ENCODE measurements at places on chromosomes 2 and 18. TPM values are rescaled to one million over a fixed set of nuclear protein-coding genes. Genes with fewer than 3 reads are reported as not detected.

The CHRNG gene
- total RNA-seq = not detected

The MEX3C gene
- 72.2 TPM for total RNA-seq

The STK39 gene
- total RNA-seq = 26.6 TPM

The RBM43 gene
- total RNA-seq = 4.8 TPM

GRCh38 chr18:78721981-78722380 lies 257.6 kb upstream of the SALL3 start:
- no peaks in the 10 kb centered on the region for H3K36me3 ChIP-seq
- no peaks in the 10 kb centered on the region for H3K4me1 ChIP-seq
- DNase-seq = no peak
- H3K27ac ChIP-seq = no peak overlapping the region

- H3K27me3 ChIP-seq = no peaks in the 10 kb centered on the region
- no peaks in the 10 kb centered on the region for H3K36me3 ChIP-seq
- H3K4me3 ChIP-seq = no peak overlapping the region
- peaks cover 6% of the 10 kb centered on the region for H3K4me1 ChIP-seq
- no peak overlapping the region for H3K27ac ChIP-seq
Observed at GRCh38 chr2:10901160-10901939, 10.4 kb upstream of the KCNF1 start.

DNA sequence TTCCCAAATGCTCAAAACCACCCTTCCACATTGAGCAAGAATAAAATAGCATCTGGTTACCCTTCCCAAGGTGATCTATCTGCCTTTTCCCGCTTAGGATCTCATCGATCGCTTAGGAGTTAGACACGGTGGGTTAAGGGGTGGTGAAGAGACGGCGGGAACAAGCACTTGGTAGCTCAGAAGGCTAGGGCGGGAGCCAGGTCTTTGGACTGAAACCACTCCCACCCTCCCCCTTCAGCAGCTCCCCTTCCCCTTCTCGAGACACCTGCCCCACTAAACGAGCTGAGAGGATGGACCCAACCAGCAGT lies 513 bp downstream of the THOC1 start:
- H3K36me3 ChIP-seq = peaks cover 15% of the 10 kb centered on the region
- DNase-seq = peak; percentile 3
- no peaks in the 10 kb centered on the region for H3K27me3 ChIP-seq
- peak overlapping the region; percentile 89 for H3K4me3 ChIP-seq
- H3K27ac ChIP-seq = peak overlapping the region; percentile 95

DNA sequence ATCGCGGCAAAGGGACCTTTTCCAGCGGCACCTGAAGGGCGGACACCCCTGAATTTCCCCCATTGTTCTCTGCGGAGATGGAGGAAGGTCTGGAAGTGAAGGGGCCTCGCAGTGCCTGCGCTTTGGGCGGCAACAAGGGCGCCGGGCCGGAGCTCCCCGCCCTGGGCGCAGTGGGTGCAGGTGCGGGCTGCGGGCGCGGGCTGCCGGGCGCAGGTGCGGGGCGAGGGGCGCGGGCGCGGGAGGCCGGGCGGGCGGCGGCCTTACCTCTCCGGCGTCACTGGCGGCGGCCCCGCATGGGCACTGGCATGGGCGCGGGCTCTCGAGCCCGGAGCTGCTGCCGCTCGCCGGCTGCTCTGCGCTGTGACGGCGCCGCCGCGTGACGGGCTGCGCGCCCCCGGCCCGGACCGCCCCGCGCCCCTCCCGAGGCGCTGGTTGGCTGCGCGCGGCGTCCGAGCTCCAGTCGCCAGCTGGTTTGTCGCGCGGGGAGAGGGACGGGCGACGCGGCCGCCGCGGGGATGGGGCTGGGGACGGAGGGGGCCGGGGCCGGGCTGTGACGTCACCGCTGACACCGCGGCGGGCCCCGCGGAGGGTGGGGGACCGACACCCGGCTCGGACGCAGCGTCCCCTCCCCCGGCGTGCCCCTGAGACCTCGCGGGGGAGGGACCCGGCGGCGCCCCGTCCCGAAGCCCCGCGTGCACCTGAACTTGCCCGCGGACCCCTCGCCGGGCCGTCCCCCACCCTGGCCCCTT lies at the start of gene KIF1A:
TSS of gene KIF1A (minus strand) at position 362 of the 749 bp plus-strand sequence. CDS start 22,467 bp downstream, outside the sequence.
- H3K4me3 ChIP-seq = no peak within 1 kb of the TSS
- H3K27ac ChIP-seq = no peak within 1 kb of the TSS
- no peak for DNase-seq
- H3K4me1 ChIP-seq = no peaks in the 10 kb centered on the region

- no peaks in the 10 kb centered on the region for H3K27me3 ChIP-seq
- H3K27ac ChIP-seq = peak overlapping the region; percentile 88
- no peak overlapping the region for H3K4me3 ChIP-seq
- H3K36me3 ChIP-seq = no peaks in the 10 kb centered on the region
- H3K4me1 ChIP-seq = peaks cover 20% of the 10 kb centered on the region
Observed at GRCh38 chr2:48249631-48250473, 280.1 kb upstream of the STON1 start.
